Neural cell (in vitro differentiated cells): ENCODE measurements at places on chromosomes 12 and 14. TPM values are rescaled to one million over a fixed set of nuclear protein-coding genes. Genes with fewer than 3 reads are reported as not detected.

NFE2 gene
- polyA plus RNA-seq = not detected in 2 replicates

GPR65 gene
- polyA plus RNA-seq = not detected in 2 replicates

A2M gene
- polyA plus RNA-seq = 0.09 TPM in 1 of 2 replicates, not detected in the other

NPAS3 gene
- 0.64 and 1.3 TPM in 2 replicates for polyA plus RNA-seq

TMEM52B gene
- not detected in 2 replicates for polyA plus RNA-seq

CLEC6A gene
- not detected in 2 replicates for polyA plus RNA-seq

RASSF9 gene
- 0.04 TPM in 1 of 2 replicates, not detected in the other for polyA plus RNA-seq

PRIMA1 gene
- polyA plus RNA-seq = 0.14 TPM in 1 of 2 replicates, not detected in the other

SERPINA12 gene
- polyA plus RNA-seq = not detected in 2 replicates

TAS2R10 gene
- 3.9 and 8.3 TPM in 2 replicates for polyA plus RNA-seq

FOXN4 gene
- polyA plus RNA-seq = 0.14 and 0.30 TPM in 2 replicates

GLIPR1L1 gene
- not detected in 2 replicates for polyA plus RNA-seq

ZBTB39 gene
- 6.4 and 7.3 TPM in 2 replicates for polyA plus RNA-seq

TMEM132D gene
- 1.3 and 2.0 TPM in 2 replicates for polyA plus RNA-seq

ACOT4 gene
- 1.1 TPM in 1 of 2 replicates, not detected in the other for polyA plus RNA-seq

CCDC198 gene
- polyA plus RNA-seq = not detected in 2 replicates

SRRM4 gene
- polyA plus RNA-seq = 9.9 and 10.5 TPM in 2 replicates

IQSEC3 gene
- polyA plus RNA-seq = 2.4 and 5.4 TPM in 2 replicates

SLC38A4 gene
- polyA plus RNA-seq = not detected in 2 replicates

VTI1B gene
- polyA plus RNA-seq = 78.6 and 87.1 TPM in 2 replicates

PAPLN gene
- polyA plus RNA-seq = 0.08 and 0.14 TPM in 2 replicates

DEPDC4 gene
- 1.2 TPM in 1 of 2 replicates, not detected in the other for polyA plus RNA-seq

RHEBL1 gene
- 0.68 TPM in 1 of 2 replicates, not detected in the other for polyA plus RNA-seq

ZC2HC1C gene
- polyA plus RNA-seq = 3.9 and 4.5 TPM in 2 replicates

EPYC gene
- not detected in 2 replicates for polyA plus RNA-seq

MEG3 gene
- not detected in 2 replicates for polyA plus RNA-seq

PLA2G1B gene
- not detected in 2 replicates for polyA plus RNA-seq

RNASE7 gene
- polyA plus RNA-seq = not detected in 2 replicates
